ENCODE measurements at places on chromosomes 7 and 10. TPM values are rescaled to one million over a fixed set of nuclear protein-coding genes. Genes with fewer than 3 reads are reported as not detected.

GRCh38 chr7:132210821-132211220, 365.4 kb downstream of the PLXNA4 start:
- DNase-seq, result no peak

DNA sequence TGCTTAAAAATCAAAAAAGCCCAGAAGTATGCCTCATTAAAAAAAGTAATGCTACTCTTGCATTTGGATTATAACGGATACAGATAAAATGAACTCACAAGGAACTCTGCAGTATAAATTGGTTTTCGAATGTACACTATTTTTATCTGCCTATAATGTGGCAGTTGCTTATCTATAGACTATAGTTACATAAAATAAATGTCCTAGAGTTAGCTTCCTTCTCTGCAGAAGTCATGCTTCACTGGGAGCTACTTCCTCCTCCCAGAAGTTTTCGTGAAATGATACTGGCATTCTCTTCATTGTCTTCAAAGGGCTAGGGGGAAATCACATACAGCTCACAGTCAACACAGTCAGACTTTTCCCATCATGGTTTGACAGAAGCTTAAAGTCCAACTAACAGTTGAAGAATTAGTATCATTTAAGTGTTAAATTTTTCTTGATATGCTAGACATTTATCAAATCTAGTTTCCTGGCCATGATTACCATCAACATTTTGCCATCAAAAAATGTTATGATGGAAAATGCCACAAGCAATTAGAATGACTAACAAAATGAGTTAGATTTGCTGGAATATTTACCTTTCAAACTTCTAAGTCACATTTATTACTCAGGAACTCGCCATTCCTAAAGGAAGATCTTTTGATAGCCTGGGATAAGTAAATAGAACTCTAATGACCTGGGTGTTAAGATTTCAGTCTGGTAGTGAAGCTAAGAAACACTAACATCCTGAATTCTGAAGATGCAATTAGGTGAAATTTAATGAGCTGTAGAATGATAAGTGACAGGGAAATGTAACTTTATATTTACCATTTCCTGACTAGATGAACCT, 87.3 kb upstream of the TRIL start:
- peak; percentile 73 for DNase-seq

DNA sequence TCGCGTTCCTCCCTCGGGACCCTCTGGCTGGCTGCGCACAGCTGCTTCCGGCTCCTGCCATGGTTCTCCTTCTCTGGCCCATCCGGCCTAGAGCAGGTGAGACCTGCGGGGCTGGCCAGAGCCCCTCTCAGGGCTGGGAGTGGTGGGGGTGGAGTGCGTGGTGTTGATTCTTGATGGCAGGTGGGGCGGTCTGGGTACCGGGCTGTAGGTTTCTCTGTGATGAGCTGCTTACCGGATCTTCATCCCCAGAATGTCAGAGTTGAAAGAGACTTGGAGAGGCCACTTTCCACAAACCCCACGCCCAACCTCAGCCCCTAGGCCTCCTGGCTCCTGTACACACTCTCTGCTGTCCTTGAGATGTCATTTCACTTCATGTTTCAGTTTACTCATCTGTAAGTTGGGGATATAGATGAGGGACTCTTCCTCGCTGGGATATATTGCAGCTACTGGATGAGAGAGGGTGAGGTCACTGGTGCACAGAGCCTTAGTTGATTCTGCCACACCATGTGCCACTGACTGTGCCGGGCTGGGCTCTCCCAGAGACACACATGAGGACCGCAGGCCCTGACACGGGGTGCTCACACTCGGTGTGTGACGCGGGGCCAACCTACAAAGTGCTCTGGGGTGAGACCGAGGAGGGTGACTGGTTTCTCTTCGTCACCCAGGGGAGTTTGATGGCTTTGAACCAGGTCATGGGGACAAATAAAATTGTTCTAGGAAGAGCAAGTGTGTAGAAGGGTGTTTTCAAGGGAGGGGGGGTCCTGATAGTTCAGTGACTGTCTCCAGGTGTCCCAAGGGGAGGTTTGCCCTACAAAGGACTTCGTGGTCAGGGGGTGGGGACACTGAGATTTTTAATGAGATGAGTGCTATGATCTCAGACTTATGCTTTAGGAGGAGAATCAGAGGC, 29.5 kb downstream of the ZNF775 start:
- DNase-seq, result no peak

- DNase-seq, result no peak
Observed at GRCh38 chr7:155763691-155764437, 48.4 kb downstream of the SHH start.

DNA sequence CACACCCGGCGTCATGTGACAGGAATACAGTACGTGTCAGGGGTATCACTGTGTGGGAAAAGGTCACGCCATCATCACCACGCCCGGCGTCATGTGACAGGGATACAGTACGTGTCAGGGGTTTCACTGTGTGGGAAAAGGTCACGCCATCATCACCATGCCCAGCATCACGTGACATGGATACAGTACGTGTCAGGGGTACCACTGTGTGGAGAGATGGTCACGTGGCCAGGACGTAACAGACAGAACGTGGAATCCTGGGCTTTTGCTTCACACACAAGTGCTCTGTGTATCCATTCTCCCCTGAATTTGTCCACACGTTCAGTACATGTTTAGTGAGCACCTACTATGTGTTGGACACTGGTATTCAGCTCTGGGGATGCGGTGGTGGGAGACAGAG, 34.5 kb upstream of the DIP2C start:
- DNase-seq, result no peak

DNA sequence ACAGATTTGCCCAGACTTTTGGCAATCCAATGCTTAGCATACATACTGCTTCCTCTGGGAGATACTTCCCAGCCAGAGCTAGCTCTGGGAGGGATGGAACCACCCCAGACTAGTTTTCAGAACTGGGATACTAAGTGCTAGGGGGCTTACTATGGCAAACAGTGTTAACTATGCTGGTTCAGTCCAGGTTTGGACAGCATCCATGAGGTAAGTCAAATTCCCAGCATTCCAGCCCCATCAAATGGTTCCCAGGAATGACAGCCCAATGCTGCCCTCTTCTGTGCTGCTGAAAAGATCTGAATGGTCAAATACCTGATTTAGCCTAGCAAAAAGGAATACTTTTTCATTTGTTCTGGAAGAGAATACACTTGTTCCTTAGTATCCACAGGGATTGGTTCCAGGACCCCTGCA, 141.7 kb upstream of the CCDC6 start:
- DNase-seq, result peak; percentile 28

The ANKRD30A gene
- not detected for polyA plus RNA-seq

The TRIM50 gene
- 0.33 TPM for polyA plus RNA-seq

DNA sequence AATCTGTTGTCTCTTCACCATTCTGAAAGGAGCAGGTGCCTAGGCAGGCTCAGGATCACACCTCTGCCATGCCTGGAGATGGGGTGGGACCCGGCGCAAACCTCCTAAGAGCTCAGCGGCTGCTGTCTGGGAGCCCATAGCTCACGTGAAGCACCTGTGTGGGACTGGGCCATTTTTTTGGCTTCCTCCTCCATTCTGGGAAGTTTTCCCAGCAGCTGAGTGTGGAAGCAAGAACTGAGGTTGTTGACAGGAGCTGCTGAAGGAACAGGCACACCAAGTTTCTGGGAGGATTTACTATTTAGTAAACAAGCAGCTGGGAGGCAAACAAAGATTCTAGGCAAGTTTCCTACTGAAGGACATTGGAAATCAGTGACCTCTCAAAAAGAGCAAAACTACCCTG, 77.3 kb downstream of the FAM13C start:
- DNase-seq, result no peak

DNA sequence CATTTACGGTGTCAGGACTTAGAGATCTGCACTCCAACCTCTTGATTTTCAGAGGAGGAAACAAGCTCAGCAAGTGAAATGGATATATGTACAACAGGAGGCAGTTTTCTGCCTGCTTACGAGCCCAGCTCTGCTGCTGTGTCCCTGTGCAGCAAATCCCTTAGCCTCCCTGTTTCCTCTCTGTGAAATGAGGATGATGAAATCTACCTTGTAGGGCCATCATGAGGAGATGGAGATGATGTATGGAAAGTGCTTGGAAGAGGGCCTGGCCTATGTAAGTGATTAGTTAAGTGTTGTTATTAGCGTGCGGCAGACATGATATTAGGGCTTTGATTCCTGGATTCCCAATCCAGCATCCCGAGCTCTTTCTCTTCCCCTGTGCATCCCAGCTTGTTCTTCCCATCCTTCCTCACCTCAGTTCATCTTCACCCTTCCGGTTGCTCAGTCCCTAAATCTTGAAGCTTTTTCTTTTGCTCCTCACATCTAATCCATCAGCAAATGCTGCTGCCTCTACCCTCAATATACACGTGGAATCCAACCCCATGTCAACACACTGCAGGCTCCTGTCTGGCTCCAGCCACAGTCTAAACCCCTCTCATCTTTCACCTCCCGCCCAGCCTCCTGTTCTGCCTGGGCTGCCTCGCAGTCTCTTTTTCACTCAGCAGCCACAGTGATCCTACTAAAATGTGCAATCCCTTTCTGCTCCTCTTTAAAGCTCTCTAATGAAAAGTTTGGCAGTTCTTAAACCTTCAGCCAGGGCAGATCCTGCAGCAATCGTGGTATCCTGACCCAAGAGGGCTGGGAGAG, 113.8 kb downstream of the MARCHF5 start:
- peak; percentile 39 for DNase-seq

- DNase-seq, result no peak
Observed at GRCh38 chr7:123845823-123846216, 851 bp downstream of the HYAL4 start.

Measured in renal pelvis (tissue), 12 donors.